ENCODE measurements at places on chromosomes 13 and 19.

DNA sequence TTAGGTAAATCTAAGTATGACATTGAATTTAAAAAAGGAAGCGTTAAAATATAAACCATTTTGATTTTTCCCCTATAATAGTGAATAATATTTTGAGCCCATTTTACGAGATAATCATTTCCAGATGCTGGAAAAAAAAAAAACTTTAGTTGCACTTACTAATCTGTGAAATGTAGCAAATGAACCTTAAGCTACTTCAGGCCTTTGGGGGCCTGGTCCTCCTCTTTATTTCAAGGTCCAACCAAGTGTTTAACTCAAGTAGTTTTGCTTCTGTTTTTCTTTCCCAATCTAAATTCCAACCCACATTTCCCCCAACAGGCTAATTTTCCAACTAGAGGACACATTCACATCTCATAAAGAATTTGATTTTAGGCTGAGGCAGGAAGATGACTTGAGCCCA is 101.2 kb downstream of the TNFRSF19 start:
- DNase-seq: no peak

GRCh38 chr19:23437901-23438300 is 42.6 kb upstream of the ZNF91 start:
- no peak for DNase-seq

DNA sequence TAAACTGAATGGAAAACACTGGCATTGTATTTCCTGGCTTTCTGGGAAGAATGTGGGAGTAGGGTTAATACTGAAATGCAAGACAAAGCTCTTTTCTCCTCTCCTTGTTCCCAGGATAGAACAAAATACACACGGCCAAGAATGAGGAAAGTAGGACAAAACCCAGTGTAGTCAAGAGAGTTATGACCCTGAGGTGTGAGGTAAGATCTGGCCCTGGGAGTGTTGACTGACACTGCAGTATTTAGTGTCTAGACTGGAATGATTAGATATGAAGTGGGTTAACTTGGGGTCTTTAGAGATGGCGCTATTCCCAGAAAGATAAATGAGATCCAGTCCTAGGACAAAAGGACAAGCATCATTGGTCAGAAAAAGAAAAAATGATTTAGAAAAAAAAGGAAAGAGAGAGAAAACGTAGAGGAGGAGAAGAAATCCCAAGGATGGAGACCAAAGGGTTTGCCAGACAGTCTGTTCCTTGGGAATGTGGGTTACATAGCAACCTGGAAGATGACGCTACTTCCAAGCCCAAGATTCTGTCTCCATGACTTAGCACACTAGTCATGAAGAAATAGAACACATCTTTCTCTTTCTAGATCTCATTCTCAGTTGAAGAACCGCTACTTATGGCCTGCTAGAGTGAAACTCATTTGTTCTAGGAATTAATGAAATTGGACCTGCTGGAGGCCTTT is 543.6 kb upstream of the GPC6 start:
- no peak for DNase-seq

DNA sequence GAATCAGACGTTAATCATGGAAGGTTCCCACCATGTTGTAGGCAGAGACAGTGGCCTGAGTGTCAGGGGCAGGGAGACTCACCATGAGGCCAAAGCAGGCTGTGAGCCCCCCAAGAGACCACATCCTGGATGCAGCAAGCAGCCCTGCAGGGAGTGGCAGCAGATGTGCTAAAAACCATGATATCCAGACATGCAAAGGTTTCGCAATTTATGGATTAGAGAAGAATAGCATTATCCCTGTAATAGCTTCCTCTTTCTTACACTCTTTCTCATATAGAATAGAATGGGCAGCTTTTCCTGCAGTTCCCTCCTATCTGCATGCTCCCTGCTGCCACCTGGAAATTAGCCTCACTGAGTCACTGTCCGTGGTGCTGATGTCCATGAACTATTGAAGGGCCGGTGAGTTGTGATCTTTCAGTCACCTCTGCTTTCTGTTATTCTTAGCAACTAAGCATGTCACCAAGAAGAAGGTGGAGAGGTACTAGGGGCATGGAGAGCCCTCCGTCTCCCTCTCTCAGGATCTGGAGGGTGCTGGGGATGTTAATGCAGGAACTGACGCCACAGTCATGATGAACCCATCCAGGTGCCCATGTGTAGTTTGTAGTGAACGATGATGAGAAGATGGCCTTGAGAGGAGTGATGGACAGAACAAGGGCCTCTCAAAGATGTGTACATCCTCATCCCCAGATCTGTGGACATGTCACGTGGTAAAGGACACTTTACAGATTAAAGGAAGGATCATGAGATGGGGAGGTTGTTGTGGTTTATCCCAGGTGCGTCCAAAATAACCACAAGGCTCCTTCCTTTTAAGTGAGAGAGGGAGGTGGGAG is 9.9 kb downstream of the CEACAM4 start:
- no peak for DNase-seq

- no peak for DNase-seq
Observed at GRCh38 chr19:7435586-7435985, 53.2 kb downstream of the PEX11G start.

GRCh38 chr19:4969772-4970531 is 1.0 kb downstream of the KDM4B start:
- no peak for DNase-seq

GRCh38 chr13:101399365-101399764 is 16.9 kb downstream of the NALCN start:
- DNase-seq: no peak

- no peak for DNase-seq
Observed at GRCh38 chr13:98505217-98505616, 71.7 kb downstream of the STK24 start.

DNA sequence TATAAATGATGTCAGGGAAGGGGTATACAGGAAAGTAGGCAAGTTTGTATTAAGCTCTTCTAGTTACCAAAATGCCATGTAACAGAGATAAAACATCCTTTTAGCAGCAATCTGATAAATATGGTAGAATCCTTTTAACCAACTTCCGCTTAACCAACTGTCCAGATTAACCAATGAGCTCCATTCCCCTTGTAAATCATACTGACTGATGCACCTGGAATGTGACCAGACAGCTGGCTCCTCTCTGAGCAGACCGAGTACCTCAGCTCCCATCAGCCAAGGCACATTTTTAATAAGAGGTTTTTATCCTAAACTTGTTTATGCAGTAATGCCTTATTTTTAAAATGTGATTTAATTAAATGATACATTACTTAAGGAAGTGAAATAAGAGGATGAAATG is 66.4 kb downstream of the KLF12 start:
- no peak for DNase-seq

DNA sequence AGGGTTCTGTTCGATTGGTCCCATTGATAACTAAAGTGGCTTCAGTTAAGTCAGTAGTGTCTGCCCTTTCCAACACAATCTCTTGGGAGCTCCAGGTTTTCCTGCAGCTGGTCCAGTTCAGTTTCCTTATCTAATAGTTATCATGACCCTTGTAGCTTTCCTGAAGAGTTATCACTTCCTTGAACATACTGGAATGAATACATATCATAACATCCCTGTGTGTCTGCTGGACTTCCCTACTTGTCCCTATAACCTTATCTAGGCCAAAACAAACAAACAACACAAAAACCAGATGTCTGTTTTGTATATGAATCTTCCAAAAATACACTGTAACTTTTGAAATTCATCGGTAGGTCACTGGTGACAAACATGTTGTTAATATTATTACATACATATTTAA is 167.6 kb downstream of the DCT start:
- DNase-seq: no peak

GRCh38 chr13:61453121-61453520 is 37.5 kb upstream of the PCDH20 start:
- DNase-seq: no peak
